ENCODE measurements at places on chromosomes 7 and 10. TPM values are rescaled to one million over a fixed set of nuclear protein-coding genes. Genes with fewer than 3 reads are reported as not detected.

DNA sequence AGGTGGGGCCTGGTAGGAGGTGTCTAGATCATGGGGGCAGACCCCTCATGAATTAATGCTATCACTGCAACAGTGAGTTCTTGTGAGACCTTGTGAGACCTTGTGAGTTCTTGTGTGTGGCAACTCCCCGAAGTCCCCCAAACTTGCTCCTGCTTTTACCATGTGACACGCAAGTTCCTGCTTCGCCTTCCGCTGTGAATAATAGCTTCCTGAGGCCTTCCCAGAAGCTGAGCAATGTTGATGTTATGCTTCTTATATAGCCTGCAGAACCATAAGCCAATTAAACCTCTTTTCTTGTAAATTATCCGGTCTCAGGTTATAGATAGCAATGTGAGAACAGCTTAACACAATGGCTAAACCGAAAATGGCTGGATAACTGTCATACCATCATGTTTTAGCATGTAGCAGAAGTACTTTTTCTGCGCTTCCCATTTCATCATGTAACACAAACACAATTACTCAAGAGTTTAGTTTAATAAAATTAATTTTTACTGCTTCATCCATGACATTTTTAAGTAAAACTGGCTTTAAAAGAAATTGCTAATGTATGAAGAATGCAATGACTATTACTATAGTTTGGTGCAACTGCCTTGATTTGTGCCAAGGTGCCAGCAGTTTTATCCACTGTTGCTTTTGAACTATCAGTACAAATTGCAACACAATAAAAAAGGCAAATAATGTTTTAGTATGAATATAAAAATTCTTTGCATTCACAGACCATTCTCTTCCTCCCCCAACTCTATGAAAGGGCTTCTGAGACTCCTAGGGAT is 87.7 kb upstream of the TMEM168 start:
- no peaks in the 10 kb centered on the region for H3K4me1 ChIP-seq
- no peak overlapping the region for H3K27ac ChIP-seq
- no peaks in the 10 kb centered on the region for H3K27me3 ChIP-seq
- no peak overlapping the region for H3K4me3 ChIP-seq
- no peak for DNase-seq

- H3K4me3 ChIP-seq = no peak overlapping the region
- no peak for DNase-seq
- H3K27me3 ChIP-seq = no peaks in the 10 kb centered on the region
- peaks cover 12% of the 10 kb centered on the region for H3K4me1 ChIP-seq
Observed at GRCh38 chr10:21746118-21746517, 212.1 kb downstream of the MLLT10 start.

- H3K27me3 ChIP-seq = no peaks in the 10 kb centered on the region
- H3K36me3 ChIP-seq = peaks cover 5% of the 10 kb centered on the region
- no peak overlapping the region for H3K27ac ChIP-seq
- no peak overlapping the region for H3K4me3 ChIP-seq
- H3K4me1 ChIP-seq = peaks cover 4% of the 10 kb centered on the region
- no peak for DNase-seq
Observed at GRCh38 chr10:11504566-11505285, 106.7 kb downstream of the USP6NL start.

GRCh38 chr10:97666992-97667391 is 20.0 kb downstream of the AVPI1 start:
- H3K36me3 ChIP-seq = peaks cover 29% of the 10 kb centered on the region
- no peaks in the 10 kb centered on the region for H3K27me3 ChIP-seq
- H3K4me3 ChIP-seq = no peak overlapping the region
- no peaks in the 10 kb centered on the region for H3K4me1 ChIP-seq
- no peak for DNase-seq
- H3K27ac ChIP-seq = no peak overlapping the region

- no peak for DNase-seq
- no peak overlapping the region for H3K27ac ChIP-seq
- H3K4me3 ChIP-seq = no peak overlapping the region
Observed at GRCh38 chr10:33674986-33675599, 340.6 kb upstream of the NRP1 start.

DNA sequence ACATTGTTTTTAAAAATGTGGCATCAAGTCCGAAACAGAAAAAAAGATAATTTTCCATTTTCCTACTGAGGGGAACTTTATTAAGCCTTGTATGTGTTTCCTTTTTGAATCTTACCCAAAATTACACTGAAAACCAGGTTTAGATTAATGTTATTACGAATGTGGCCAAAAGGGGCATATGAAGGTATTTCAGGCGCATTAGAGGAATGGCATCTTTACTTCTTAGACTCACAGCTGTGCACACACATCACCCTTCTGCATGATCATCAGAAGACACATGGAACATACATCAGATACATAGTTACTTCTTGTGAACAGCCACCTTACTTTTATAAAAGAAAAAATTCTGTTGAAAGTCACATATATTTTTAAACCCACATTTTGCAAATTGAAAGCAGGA is 58.6 kb upstream of the ZPBP start:
- no peak for DNase-seq
- H3K4me3 ChIP-seq = no peak overlapping the region
- H3K27ac ChIP-seq = no peak overlapping the region
- no peaks in the 10 kb centered on the region for H3K36me3 ChIP-seq
- no peaks in the 10 kb centered on the region for H3K27me3 ChIP-seq

DNA sequence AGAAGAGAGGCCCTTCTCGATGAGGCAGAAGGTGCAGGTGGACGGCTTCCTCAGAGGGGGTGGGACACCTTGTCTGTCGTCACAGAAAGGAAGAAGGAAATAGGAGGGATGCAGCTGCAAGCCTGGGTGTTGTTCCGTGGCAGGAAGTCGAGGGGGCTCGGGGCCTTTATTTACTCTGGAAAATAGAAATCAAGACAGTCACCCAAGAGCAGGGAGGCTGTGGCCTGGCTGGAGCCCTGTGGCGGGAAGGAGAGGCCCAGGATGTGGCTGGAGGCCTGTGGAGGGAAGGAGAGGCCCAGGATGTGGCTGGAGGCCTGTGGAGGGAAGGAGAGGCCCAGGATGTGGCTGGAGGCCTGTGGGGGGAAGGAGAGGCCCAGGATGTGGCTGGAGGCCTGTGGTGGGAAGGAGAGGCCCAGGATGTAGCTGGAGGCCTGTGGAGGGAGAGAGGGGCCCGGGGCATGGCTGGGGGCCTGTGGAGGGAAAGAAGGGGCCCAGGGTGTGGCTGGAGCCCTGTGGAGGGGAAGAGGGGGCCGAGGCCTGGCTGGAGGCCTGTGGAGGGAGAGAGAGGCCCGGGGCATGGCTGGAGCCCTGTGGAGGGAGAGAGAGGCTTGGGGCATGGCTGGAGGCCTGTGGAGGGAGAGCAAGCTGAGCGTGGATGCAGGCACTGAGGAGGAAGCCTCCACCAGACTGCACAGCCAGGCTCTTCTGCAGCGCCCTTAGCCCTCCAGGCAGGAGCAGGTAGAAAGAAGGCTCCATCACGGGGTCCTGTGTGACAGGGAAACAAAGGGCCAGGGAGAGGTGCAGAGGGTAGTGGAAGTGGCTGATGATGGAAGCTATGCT is 97.3 kb upstream of the SFMBT2 start:
- no peaks in the 10 kb centered on the region for H3K36me3 ChIP-seq
- H3K27me3 ChIP-seq = no peaks in the 10 kb centered on the region
- H3K4me1 ChIP-seq = no peaks in the 10 kb centered on the region
- no peak overlapping the region for H3K27ac ChIP-seq

- H3K27ac ChIP-seq = no peak overlapping the region
- no peak overlapping the region for H3K4me3 ChIP-seq
- H3K27me3 ChIP-seq = no peaks in the 10 kb centered on the region
- H3K36me3 ChIP-seq = no peaks in the 10 kb centered on the region
- H3K4me1 ChIP-seq = peaks cover 3% of the 10 kb centered on the region
Observed at GRCh38 chr7:107628461-107629064, 32.1 kb upstream of the SLC26A4 start.

DNA sequence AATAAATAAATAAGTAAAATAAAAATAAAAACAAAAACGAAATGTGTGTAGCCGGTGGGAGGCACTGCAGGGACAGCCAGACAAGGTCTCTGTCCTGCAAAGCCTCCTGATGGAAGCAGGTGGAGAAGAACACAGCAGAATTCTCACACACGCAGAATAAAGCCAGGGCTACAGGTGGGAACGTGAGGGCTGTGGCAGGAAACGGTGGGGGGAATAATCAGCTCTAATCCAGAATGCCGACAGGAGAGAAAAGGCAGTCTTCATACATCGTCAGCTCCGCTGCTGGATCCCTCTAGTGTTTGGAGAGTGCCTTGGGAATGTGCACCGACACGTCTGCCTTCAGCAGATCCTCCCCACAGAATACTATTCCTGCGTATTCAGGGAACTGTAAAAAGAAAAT is 6.8 kb upstream of the SNX8 start:
- no peak overlapping the region for H3K4me3 ChIP-seq
- no peaks in the 10 kb centered on the region for H3K27me3 ChIP-seq
- H3K4me1 ChIP-seq = no peaks in the 10 kb centered on the region
- H3K27ac ChIP-seq = no peak overlapping the region

DNA sequence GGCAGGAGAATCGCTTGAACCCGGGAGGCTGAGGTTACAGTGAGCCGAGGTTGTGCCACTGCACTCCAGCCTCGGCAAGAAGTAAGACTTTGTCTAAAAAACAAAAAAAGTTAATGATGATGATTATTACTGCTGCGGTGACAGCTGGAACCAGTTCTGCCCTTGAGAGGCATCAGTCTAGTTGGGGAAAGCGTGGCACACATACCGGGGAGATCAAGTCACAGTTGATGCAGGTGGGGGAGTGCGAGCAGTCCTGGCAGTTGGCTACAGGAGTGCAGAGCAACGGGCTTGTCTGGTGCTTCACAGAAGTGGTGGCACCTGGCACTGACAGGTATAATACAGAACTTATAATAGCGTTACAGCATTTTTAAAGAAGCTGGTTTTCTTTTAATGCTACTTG is 173.0 kb downstream of the ARHGAP21 start:
- no peaks in the 10 kb centered on the region for H3K27me3 ChIP-seq
- H3K27ac ChIP-seq = no peak overlapping the region
- no peak for DNase-seq
- peaks cover 7% of the 10 kb centered on the region for H3K4me1 ChIP-seq
- no peaks in the 10 kb centered on the region for H3K36me3 ChIP-seq

GPR26 gene
- 0.09 TPM for total RNA-seq

ADCYAP1R1 gene
- 14.6 TPM for total RNA-seq

ATP6V0A4 gene
- 0.78 TPM for total RNA-seq

SNX8 gene
- 46.2 TPM for total RNA-seq

TMEM178B gene
- 15.8 TPM for total RNA-seq

CALHM3 gene
- total RNA-seq = 0.17 TPM

ITGA8 gene
- not detected for total RNA-seq

NPC1L1 gene
- total RNA-seq = not detected

ACSL5 gene
- not detected for total RNA-seq

Data from H1 (cell line).